ENCODE measurements at places on chromosomes 11 and 22.

- no peak for DNase-seq
Observed at GRCh38 chr22:22714600-22715335, 70.4 kb downstream of the GGTLC2 start.

DNA sequence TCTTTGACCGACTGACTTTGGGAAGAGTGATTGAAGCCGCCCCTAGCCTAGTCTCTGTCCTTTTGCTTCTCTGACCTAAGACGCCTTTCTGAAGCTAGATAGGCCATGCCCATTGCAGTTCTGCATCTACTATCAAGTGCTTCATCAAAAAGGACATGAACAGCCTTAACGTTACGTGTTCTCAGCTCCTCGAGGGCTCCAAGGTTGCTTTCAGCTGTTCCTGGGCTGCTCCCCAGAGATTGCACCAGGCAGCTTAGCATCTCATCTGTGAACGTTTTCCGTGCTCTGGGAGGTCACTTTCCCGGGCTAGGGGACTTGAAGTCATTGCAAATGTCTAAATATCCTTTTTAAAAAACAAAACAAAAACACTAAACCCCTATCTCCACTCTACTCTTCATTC lies 13.9 kb downstream of the MICAL2 start:
- no peak for DNase-seq

DNA sequence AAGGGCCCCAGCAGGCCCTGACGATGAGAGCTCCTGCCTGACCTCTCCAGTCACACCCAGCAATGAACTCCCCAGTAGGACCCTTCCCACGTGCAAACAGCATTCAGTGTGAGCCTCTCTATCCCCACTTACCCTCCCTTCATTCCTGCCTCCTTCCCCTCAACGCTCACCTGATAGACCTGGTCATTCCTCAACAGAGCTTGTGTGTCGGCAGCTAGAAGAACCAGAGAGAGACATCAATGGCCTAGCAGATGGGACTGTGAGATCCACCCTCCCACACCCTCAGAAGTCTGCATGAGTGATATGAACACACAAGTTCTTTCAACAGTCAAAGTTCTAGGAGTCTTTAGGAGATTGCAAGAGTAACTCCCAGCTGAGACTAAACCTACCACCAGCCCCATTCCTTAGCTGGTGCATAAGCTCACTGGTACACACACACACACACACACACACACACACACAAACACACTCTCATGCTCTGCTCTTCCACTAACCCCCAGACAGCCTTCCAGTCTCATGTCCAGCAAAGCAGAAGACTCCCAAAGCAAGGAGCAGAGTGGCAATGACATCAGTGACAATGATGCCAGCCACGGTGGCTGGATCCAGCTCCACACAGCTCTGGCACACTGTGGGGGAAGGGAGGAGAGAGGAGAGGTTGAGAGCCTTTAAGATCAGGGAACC lies 3.1 kb downstream of the CD3D start:
- DNase-seq: no peak

- DNase-seq: no peak
Observed at GRCh38 chr22:26827611-26828010, 170.2 kb downstream of the MIAT start.

DNA sequence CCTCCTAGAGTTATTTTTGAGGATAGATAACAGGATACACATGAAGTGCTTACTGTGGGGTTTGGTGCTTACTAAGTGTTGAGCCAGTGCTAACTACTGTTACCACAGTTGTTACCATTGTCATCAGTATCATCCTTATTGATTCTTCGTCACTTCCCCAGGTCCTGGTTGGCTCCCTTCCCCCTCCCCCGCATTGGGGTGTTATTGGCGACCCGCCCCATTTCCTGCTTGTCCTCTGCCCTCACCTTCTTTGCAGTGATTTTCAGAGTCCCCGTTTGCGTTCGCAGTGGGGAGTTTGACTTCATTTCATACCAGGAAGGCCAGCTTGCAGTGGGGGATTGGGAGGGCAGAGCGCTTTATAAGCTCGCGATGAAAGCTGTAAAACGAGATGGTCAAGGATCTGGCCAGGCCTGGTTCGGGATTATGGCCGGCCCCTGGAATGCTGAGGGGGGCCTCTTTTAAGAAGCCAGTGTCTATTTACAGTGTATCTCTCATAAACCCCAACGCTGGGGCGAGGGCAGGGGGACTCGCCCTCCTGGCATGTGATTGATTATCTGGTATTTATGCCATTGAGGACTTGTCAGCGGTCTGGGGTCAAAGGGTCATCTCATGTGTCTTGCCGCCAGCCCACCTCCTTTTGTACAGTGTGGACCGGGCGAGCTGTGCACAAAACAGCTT lies 84.6 kb upstream of the NNMT start:
- no peak for DNase-seq

DNA sequence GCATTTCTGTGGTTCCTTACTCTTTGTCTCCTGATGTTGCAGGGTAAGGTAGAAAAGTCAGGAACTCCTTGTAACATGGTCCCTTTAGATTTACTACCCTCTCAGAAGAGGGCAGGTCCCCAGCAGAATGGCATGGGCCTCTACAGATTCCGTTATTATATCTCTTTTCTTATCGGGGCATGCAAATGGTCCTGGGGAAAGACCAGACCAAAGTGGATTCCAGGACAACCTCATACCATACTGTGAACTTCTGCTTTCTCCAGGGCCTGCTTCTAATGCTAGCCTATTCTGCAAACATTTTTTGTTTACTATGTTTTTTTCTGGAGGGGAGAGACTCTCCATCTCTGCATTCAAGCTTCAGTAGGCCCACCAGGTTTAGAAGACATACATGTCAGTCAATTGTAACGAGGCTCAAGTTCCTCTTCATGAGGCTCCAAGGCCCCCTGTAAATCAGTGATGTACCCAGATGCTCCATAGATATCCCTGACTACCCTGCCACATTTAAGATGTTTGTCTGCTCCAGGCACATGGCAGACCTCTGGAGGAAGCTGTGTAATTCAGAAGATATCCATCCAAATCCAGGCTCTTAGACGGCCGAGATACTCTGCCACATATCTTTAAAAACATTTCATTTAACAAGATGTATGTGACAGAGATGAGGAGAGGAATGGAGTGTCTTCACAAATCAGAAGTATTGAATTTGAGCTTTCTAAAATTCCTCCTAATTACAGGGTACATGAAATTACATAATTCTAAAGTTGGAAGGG lies 8.5 kb upstream of the ME3 start:
- no peak for DNase-seq

DNA sequence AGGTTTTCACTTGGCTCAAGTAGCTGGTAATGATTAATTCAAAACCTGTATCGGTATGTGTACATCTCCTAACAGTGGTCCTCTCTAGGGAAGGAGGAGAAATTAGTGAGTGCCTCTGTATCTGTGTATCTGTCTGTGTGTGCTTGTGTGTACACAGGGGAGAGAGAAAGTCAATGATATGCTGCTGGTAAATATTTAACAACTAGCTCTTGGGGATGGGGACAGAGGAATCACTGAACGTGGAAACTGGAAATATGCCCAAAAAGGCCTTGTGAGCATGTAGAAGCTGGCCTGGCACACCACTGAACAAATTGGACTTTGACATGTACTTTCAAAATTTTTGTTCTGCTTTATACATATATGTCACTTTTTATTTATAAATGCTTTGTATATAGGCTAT lies 214.0 kb upstream of the SYN3 start:
- no peak for DNase-seq

DNA sequence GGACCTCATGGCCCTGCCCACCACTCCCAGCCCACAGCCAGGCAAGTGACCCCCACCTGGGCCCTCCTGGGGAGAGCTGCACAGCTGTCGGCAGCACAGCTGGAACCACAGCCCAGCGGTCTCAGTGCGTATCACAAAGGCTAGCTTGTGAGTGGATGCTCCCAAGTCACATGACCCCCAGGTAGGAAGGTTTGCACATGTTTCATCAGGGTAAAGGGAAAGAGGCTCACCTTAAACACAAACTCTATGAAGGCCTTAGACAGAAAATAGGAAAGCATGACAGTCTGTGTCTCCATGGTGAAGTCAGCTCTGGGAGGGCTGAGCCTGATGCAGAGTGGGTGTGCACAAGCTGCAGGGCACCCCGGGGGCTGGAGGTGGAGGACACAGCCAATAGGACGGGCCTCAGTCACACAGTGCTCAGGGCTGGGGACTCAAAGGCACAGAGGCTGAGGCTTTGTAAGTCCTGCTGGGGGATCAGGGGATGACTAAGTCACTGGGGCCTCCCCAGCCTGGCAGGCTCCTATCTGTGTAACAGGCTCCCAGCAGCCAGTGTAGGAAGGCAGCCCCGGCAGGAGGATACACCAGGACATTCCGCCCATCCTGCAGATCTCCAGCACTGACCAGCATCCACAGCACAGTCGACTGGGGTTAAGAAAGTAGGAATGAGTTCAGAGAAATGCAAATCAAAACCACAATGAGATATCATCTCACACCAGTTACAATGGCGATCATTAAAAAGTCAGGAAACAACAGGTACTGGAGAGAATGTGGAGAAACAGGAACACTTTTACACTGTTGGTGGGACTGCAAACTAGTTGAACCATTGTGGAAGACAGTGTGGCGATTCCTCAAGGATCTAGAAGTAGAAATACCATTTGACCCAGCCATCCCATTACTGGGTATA lies 22.0 kb downstream of the CELSR1 start:
- DNase-seq: no peak

DNA sequence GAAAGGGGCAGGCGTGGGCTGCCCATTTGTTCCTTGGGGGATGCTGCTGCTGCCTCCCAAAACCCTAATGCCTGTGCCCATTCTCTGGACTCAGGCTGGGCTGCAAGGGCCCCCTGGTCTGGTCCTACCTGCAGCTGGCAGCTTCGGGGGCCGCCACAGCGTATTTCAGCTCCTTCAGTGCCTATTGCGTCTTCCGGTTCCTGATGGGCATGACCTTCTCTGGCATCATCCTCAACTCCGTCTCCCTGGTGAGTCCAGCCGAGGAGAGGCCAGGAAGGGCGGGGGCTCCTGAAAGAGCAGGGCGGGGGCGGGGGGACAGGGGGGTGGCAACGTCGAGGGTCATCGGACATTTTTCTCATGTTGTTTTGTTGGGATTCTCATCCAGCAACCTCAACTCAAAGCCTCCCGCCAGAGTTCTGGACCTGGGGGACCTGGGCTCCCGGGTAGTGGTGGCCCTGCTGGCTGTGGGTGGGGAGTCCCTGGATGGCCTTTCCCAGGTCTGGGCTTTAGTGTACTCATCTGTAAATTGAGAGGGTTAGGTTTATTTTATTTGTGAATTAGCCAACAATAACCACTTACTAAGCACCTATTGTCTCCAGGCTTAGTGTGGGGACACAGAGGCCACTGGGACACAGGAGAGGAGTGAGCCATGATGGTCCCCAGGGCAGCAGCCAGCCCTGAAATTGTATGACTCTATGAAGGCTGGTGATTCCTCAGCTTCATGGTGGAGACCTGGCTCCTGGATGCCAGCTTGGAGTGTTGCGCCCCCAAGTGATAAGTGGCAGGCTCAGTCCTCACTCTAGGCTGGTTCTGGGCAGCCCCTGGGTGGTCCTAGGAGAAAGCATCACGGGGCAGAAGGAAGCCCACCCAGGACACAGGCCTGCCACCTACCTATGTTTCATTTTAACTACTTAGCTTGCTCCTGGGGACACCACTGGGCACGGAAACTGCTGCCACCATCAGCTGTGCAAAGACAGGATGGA lies 36.0 kb downstream of the CAPN1 start:
- no peak for DNase-seq

DNA sequence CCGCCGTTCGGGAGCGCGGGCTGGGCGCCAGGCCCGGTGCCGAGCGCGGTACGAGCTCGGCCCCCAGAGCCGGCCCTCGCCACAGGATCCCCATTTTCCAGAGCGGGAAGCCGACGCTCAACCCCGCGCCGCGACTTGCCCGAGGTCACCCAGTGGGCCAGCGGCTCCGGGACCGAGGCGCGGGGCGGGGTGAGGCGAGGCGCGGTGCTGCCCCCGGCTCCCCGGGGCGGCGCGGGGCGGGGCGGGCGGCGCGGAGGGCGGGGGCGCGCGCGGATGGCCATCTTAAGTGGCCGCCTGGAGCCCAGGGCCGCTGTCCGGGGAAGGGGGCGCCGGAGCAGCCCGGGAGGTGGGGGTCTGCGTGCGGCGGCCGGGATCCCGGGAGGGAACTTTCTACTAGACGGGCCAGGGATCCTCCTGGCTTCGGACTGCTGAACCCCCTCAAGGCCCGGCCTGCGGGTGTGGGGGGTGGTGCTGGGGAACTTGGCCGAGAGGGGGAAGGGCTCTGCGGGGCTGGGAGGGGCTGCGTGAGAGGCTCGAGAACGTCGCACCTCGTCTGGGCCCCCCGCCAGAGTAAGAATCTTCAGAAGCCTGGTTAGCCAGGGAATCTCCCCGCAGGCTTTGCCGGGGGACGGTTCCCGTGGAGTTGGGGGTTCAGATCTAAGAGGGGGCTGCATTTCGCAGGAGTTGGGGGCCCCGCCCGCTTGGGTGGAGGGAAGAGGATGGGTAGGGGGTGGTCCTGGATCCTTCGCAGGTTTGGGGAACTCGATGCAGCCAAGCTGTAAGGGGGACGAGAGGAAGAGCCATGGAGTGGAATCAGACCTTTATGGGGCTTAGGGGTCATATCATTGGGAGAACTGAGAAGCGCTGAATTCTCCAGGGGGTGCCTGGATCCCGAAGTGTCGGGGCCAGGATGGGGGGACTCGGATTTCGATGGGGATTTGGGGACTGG lies 678 bp upstream of the INPPL1 start:
- DNase-seq: peak; percentile 80

- DNase-seq: no peak
Observed at GRCh38 chr22:40874016-40874415, 12.1 kb upstream of the DNAJB7 start.

GRCh38 chr11:83970061-83970671 lies 684.0 kb upstream of the CCDC90B start:
- no peak for DNase-seq

DNA sequence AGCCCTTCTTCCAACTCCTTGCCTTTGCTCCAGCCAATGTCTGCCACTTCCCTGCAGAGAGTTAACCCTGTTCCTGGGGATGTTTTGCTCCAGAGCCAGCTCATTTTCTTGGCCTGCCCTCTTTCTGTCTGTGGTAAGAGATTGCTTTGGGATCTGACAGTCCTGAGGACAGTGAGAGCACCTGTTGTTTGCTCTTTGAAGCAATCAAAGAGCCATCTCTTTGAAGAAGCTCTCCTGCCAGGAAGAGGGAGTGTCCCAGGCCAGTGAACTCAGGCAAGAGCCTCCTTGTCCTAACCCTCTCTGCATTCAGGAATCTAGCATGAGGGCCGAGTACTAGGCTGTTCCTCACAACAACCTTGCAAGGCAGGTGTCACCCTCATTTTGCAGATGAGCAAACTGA lies 42.2 kb downstream of the TRAF6 start:
- no peak for DNase-seq

Measured in caudate nucleus (tissue), 63 donors.